IMR-90 (cell line): ENCODE measurements at places on chromosomes 5 and 9. TPM values are rescaled to one million over a fixed set of nuclear protein-coding genes. Genes with fewer than 3 reads are reported as not detected.
A peak's percentile ranks its signal among the peaks of the same experiment; 100 is the strongest.

DNA sequence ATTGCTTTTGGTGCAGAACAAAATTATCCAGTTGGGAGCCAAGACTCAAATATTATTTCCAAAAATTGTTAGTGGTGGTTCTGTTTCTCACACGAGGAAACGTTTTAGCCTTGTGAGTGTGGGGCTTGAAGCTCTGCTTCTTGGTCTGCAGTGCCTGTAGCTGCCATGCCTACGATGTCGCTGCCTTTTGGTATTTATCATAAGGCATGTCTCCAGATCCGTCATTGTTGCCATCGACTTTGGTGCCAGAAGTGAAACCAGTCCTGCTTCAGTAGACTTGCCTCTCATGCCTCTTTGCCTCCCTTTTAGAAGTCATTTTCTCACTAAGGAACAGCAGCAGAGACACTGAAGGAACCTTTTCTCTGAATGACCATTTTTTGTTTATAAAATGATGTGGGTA is 29.7 kb upstream of the CATSPER3 start:
- DNase-seq = no peak

The CAST gene
- polyA plus RNA-seq = 81.9 and 91.3 TPM in 2 replicates

DNA sequence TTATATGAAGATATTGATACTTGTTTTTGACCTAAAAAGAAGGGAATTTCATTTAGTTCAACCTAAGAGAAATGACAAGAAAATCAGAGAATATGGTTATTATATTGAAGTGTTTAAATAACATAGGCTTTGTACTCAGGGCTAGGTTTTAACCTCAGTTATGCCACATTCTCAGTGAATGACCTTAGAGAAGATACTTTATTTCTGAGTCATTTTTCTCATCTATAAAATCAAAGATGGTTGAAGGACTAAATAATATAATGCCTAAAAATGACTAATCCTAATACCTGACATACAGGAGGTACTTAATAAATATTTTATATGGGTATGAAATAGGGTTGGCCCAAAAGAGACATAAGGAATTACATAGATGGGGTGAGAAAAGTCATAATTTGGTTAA is 32.3 kb downstream of the DIMT1 start:
- DNase-seq = peak; percentile 2

- DNase-seq = no peak
Measured at GRCh38 chr5:6827526-6828219, 114.4 kb downstream of the TENT4A start.

The LCNL1 gene
- polyA plus RNA-seq = 0.13 and 0.15 TPM in 2 replicates

DNA sequence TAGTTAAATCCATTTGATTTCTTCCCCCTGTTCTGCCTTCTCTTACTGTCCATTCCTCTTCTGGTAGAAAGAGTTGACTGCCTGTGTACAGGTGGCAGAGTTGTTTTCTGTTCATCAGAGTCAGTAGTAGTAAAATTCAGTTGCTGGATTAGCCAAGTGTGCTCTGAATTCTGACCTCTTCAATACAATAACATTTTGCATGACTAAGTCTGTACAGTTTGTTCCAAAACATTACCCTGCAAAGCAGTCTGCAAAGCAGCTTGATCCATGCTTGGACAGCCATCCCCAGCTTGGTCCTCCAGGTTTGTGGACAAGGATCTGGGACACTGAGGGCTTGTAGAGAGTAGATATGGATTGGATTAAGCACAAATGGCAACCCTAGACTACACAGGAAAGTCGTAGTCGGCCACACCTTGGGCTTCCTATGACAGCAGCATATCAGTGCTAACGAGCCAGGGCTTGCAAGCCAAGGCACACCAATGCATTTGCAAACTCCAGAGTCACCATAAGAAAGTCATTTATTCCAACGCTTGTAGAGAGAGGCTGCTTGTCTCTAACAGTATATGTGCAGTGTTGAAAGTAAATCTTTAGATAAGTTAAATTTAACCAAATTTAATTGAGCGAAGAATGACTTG is 25.2 kb downstream of the IL12B start:
- peak; percentile 33 for DNase-seq

GRCh38 chr5:55694152-55694830 is 17.8 kb downstream of the SLC38A9 start:
- peak; percentile 43 for DNase-seq

GRCh38 chr5:126450346-126450745 is 27.1 kb downstream of the GRAMD2B start:
- no peak for DNase-seq

DNA sequence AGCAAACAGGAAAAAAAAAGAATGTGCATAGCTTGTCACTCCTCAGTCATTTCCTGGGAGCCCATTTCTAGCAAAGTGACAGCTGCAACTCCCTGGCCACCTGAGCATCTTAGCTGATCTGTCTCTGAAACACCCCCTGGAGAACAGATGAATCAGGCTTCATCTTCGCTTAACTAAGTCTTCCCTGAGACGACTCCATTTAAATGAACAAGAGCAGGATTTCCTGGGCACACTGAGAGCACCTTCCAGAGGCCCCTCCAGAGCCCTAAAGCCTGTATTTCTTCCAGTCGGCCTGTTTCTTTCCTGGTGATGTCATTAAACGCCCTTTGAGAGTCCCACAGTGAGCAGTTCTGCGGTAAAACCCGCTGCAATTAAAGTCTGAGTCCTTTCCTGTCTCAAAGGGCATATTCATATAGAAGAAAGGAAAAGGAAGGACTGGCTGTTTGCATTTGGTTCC is 13.9 kb downstream of the TGFBI start:
- no peak for DNase-seq

GRCh38 chr5:149456597-149457392 is 77.7 kb upstream of the IL17B start:
- DNase-seq = no peak
